ENCODE measurements at places on chromosomes 12 and 14. TPM values are rescaled to one million over a fixed set of nuclear protein-coding genes. Genes with fewer than 3 reads are reported as not detected.

- DNase-seq: no peak
These were observed 40.0 kb upstream of the NAP1L1 start for GRCh38 chr12:76124456-76124855.

DNA sequence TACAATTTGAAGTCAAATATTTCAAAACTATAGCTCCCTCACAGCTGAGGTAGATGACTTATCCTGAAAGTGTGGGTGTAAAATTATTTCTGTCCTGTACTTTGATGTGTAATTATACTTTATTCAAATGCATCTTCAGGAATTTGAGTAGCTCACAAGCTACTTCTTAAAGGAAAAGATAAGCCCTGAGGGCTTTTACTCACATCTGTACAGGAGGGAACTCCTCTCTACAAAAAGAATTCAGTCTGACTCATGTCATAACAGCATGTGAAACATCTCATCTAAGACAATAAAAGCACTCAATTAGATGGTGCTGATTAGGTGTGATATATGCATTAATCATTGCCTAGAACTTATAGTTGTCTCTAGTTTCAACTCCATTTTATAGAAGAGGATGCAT, 452.0 kb downstream of the PRKD1 start:
- peak; percentile 20 for DNase-seq

DNA sequence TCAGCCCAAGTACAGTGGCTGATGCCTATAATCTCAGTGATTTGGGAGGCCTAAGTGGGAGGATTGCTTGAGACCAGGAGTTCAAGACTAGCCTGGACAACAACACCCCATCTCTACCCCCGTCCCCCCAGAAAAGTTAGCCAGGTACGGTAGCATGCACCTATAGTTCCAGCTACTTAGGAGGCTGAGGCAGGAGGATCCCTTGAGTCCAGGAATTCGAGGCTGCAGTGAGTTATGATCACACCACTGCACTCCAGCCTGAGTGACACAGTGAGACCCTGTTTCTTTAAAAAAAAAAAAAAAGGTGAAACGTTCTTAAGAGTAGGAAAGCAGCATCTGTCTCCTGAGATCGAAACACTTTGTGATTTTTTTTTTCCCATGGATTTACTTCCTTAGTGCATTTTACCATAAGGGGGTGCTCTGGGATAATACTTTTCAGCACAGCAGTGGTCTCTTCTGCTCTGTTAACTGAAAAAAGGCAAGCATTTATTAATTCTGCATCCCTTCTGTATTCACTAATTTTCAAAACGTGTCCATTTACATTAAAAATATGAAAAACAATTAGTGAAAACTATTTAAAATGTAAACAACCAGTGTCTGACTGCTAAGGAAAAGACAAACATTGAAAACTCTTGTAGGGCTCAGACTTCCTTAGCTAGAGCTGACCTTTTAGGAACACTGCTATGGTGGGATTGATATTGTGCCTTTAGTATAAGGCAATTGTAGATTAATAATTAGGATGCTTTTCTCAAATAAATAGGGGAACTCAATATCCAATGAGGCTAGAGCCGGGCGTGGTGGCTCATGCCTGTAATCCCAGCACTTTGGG, 31.2 kb upstream of the USP44 start:
- DNase-seq: peak; percentile 51

DNA sequence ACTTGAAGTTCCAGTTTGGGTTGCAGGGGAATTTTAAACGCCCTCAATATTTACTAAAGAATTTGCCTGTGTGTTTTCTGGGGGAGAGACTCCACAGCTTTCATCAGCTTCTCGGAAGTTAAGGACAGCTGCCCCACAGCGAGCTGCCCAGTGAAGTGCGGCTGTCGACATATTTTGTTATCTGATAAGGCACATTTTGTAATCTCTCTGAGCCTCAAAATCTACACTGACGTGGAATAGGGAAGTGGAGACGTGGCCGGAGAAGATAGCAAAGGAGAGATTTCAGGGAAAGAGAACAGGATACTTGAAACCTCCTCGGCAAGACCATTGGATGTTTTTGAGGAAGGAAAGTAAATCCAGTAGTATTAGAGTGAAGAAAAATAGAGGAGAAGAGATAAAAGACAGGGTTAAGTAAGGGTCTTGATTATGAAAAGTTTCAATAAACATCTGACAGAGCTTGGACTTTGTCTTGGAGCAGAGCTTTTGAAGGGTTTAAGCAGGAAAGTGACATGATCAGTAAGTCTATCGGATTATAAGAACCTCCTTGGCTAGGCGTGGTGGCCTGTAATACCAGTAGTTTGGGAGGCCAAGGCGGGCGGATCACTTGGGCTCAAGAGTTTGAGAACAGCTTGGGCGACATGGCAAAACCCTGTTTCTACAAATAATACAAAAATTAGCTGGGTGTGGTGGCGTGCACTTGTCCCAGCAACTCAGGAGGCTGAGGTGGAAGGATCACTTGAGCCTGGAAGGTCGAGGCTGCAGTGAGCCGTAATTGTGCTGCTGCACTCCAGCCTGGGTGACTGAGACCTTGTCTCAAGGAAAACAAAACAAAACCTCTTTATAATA, 1.1 kb downstream of the POLR3B start:
- DNase-seq: peak; percentile 6

DNA sequence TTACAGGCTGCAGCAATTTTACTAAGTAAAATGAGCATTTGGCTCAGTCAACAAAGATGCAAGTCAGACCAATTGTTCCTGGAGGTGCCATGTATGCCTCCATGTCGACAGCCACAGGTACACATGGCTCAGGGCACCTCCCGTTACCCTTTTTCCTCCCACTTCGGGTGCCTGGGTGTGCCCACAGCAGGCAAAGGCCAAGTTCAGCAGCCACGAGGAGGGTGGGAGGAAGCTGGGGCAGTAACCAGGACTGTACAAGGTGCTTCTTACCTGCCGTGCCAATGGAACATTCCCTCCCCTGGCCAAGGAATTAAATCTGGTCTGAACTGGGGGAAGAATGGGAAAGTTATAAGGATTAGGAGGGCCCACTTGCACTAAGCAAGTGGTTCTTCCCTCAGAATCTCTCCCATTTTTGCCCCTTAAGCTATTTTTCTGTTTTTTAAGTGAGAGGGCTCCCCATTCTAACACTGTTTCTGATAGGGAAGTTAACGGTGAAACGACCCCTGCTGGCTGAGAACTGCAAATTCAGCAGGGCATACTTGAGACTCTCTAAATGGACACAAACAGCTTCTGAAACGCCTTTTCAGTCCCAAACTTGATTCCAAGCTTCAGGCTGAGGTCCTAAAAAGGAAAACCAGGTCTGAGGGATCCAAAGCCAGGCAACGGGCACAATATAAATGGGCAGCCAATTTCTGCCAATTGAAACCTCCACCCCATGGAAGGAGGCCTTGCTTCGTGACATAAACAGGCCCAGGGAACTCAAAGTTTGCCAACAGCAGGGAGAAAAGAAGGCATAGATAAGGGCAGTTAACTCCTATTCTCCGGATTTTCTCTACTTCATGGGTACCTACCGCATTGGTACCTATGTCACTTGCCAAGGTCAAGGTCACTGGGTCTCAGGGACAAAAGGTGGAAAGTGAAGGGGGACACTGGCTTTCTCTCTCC, 24.8 kb downstream of the CLECL1 start:
- peak; percentile 67 for DNase-seq

DNA sequence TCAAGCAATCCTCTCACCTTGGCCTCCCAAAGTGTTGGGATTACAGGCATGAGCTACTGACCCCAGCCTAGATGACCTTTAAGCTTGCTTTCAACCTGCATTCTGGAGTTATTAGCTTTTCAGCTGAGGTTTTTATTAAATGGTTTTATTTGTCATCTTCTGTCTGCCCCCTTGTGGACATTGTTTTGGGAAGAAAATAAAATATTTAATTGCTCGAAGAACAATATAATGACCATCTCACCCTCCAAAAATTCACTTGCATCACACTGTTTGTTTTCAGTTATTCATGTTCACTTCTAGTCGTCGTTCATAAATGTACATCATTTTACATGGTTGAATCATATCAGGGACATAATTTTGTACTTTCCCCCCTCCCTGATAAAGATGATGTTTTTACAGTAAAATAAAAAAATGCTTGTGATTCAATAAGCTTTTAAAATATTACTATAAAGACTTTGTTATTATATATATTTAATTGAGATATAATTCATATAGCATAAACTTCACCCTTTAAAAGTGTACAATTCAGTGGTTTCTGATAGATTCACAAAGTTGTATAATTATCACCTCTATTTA, 10.1 kb upstream of the SPATS2 start:
- DNase-seq: peak; percentile 62

DNA sequence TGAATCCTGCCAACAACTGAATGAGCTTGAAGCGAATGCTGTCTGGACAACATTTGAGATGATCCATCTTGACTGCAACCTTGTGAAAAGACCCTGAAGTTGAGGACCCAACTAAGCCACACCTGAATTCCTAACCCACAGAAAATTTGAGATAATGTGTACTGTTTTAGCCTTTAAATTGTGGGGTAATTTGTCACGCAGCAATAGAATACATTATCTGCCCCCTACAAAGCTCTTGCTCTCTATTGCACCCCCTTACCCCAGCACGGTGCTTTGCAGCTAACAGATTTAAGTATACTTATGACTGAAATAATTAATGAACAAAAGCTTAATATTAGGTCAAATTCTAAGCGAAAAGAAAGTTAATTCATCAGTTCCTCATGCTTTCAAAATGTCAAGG, 1.6 kb downstream of the POLE2 start:
- DNase-seq: no peak

DNA sequence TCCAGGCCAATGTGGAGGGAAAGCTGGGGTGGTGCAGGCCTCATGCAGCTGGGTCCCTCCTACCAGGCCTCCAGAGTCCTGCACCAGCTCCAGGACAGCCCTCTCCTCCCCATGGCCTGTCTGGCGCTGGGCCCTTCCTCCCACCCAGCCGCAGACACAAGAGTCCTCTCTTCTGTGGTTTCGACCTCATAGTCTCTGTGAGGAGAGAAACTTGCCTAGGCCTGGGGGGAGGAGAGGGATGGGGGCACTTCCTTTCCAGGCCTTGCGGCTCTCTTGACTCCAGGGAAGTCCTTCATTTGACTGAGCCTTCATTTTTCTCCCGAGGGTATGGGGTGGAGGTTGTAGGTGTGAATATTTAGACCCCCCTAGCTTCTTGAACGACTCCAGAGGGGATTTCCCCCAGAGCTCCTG, 2.3 kb downstream of the MMP14 start:
- peak; percentile 50 for DNase-seq

DNA sequence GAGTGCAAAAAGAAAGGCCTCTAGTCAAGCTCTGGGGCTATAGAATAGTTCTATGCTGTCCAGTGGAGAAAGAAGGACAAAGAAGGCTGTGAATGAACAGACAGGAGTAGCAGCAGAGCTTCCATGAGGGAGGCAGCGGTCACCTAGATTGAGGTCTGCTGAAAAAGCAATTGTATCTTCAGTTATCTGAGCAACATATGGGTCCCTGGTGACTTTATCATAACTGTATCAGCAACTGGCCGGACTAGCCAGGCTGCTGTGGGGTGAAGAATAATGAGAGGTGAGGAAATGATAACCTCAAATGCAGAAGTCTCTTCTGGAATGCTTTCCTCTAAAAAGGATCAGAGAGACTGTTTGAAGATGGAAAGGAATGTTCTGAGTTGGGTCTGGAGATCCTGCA, 971.3 kb upstream of the TMEM132C start:
- no peak for DNase-seq

DNA sequence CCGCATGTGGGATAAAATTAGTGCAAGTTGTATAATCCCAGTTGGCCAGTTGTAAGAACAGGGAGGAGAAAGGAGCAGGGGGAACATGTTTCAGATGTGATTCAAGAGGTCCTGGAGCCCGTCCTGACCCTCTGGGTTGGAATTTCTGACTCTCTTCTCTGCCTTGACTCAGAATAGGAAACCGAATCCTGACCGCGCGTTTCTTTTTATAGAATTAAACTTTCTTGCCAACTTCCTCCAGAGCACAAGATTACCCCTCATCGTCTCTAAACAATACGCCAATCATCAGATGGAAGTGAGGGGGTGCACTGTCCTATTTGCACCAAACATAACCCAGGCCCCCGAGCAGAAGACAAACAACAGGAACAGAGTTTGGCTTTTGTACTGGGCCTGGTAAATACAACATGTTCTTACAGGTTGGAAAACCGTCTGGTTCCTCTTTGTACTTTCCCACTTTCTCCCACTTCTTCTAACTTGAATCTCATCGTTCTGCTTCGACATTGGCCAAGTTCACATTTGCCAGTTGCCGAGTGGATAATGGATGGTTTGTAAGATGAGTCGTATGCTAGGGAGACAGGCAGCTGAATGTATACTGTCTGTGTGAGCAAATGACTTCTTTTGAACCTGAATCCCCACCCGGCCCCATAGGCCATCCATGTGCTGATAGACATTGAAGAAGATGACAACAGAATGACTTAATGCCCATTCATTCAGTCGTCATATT, 42.6 kb upstream of the MED13L start:
- peak; percentile 73 for DNase-seq

DNA sequence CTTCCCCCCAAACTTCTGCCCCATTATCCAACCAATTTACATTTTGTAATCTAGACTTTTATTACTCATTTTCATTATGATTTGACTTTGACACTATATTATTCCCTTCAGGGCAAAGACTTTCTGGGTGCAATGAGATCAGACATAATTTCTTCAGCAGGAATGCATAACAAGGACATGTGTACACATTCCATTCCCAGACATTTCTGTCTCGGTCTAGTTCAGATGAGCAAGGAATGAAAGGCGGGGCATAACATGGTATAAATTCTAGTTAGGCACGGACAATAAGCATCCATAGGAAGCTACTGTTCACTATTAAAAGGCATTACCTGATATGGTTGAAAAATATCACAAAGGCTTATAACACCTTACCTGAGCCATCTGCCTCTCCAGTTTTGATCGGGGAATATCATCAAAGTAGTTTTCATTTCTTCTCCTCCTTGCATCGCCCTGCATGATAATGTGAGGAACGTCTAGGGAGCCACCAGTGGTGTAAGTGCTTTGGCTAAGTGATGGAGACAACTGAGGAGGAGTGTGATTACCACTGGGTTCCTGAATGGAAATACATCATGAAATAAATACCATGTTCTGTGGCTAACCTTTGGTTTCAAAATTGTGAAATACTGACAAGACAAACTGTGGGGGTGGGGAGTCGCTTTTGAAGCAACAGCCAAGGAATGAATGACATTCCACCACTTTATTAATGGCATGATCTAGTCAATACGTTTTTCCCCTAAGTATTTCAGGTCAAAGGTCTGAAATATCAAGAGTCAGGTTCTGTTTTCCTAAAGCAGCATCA, 183.9 kb downstream of the APAF1 start:
- DNase-seq: no peak

- no peak for DNase-seq
These were observed 20.2 kb downstream of the NOC4L start for GRCh38 chr12:132164426-132164825.

SAMD15 gene
- total RNA-seq: 0.86 TPM

RPL10L gene
- not detected for total RNA-seq

BCAT1 gene
- 0.12 TPM for total RNA-seq

SLC15A5 gene
- not detected for total RNA-seq

CLEC9A gene
- not detected for total RNA-seq

Data from MCF 10A (cell line).